ENCODE measurements at places on chromosomes 5 and 9. TPM values are rescaled to one million over a fixed set of nuclear protein-coding genes. Genes with fewer than 3 reads are reported as not detected.

LHX3 gene
- total RNA-seq = not detected

SEMA4D gene
- 1.2 TPM for total RNA-seq

TRIM7 gene
- 0.97 TPM for total RNA-seq

SLC36A3 gene
- total RNA-seq = not detected

GFI1B gene
- total RNA-seq = not detected

LCN15 gene
- not detected for total RNA-seq
